ENCODE measurements at places on chromosomes 16 and 17.

DNA sequence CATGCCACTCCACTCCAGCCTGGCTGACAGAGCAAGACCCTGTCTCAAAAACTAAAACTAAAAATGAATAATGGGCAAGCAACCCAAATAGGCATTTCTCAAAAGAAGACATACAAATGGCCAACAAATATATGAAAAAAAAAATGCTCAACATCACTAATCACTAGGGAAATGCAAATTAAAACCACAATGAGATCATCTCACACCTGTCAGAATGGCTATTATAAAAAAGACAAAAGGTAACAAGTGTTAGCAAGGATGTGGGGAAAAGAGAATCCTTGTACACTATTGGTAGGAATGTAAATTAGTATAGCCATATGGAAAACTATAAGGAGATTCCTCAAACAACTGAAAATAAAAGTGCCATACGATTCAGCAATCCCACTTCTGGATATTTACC is 7.1 kb upstream of the ERCC4 start:
- no peak for DNase-seq

DNA sequence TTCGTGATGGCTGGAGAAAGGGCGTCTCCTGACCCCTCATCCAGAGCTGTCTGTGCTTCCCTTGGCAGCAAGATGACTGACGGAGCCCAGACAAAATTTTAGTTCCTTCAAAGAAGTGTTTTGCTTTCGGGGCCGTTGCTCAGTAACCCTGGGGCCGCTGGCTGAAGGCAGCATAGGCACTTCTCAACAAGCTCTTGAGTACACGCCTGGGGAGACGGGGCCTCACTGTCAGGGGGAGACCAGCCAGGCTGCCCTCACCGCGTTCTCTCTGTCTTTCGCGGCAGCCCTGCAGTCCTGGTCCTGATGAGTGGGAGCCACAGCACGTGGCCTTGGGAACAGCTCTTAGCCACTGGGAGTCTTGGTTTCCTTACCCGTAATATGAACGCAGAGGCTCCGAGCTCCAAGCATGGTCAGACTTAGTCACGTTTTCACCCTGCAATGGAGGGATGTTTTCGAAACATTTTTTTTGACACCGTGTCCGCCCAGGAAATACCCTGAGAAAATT is 86.0 kb downstream of the IRF8 start:
- no peak for DNase-seq

DNA sequence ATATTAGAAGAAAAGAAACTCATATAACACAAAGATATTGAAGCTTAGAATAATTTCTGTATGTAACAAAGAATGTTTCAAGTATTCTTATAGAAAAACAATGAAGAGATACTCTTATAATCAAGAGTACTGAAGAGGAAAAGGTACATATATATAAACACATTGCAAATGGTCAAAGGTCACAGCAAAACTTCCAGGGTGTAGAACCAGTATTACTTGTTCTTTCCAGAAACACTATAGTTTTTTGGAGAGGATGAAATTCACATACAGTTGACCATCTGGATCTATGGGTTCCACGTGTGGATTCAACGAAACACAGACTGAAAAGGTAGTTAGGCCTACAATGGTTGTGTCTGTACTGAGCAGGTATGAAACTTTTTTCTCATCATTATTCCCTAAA is 22.6 kb downstream of the PRPSAP1 start:
- DNase-seq = no peak

- no peak for DNase-seq
These were observed 356 bp downstream of the TUBD1 start for GRCh38 chr17:59892251-59892923.

GRCh38 chr17:29933379-29933778 is 3.4 kb upstream of the SSH2 start:
- DNase-seq = peak; percentile 10

DNA sequence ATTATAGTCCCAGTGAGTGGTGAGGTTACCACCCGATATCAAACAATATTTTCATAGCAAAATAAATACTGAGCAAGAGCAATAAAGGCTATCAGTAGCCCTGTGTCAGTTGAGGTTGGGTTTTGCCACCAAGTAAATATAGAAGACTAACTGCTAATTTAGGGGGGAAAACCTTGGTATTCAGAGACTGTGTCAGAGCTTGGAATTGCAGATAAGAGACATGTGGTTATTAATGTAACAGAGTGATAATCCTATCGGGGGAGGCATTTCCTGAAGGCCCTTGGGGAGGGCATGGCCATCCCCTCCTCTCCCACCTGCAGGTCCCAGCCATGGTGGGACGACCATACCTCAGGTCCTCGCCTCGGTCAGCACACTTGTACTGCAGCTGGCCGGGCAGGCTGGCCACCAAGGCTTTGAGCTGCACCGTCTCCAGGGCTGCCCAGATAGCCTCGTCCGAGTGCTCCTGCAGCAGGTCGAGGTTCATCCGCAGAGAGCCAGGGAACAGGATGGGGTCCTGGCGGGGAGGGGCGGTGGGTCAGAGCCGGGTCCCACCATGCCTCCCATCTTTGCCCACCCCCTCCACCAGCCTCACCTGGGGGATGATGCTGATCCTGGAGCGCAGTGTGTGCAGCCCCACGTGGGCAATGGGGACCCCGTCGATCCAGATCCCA is 68.9 kb downstream of the ABCC6 start:
- DNase-seq = no peak

DNA sequence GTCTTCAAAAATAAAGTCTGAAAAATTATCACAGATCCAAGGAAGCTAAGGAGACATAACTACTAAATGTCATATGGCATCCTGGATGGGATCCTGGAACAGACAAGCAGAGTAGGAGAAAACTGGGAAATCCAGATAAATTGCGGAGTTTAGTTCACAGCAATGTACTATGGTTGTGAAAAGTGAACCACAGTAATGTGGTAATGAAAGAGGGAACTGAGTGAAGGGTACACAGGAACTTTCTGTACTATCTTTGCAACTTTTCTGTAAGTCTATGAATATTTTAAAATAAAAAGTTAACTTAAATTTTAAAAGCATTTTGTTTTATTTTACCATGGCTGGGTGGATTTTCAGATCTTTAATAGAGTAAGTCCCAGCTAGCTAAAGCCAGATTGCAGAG is 16.3 kb downstream of the SLFN12L start:
- DNase-seq = no peak

GRCh38 chr16:68469796-68470460 is 21.6 kb upstream of the SMPD3 start:
- no peak for DNase-seq

GRCh38 chr17:17360087-17360730 is 57.0 kb downstream of the NT5M start:
- no peak for DNase-seq
